ENCODE measurements at places on chromosomes 11 and 22.

DNA sequence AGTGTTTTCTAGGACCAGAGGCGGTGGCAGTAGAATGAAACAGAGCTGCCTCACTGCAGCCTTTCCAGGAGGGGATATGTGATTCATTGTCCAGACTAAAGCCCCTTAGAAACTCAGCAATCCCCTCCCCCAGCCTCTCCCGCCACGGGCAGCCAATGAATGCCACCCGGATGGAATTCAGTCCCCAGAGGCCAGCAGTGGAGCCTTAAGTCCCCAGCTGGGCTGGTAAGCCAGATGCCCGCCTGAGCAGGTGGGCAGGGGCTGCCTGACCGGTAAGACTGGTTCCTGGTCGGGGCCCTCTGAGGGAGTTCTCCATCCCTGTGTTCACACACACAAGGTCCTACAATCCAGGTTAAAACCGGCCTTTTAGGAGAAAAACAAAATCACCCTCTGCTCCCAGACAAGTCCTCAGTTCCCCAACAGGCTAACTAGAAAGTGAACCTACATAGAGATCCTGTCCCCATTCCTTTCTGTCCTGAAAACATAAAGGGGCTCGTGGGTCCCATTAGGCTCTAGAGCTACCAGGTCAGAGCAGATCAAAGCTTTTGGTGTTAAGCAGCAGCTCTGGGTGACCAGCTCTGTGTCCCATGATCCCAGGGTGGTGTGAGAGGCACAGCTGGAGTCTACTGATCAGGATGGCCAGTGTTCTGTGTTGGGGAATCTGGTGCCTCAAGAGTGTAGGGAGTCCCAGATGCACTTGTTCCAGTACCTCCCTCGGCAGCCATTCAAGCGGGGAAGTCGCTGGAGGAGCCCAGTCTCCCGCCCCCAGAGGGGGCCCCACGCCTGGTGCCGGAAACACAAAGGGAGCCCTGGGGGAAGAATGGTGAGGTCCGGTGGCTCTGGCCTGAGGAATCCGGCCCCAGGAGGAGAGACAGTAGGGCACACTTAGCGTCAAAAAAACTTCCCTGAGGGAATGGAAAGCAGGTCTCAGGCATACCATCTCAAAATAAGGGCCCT is 2.6 kb downstream of the PATZ1 start:
- DNase-seq, result no peak

DNA sequence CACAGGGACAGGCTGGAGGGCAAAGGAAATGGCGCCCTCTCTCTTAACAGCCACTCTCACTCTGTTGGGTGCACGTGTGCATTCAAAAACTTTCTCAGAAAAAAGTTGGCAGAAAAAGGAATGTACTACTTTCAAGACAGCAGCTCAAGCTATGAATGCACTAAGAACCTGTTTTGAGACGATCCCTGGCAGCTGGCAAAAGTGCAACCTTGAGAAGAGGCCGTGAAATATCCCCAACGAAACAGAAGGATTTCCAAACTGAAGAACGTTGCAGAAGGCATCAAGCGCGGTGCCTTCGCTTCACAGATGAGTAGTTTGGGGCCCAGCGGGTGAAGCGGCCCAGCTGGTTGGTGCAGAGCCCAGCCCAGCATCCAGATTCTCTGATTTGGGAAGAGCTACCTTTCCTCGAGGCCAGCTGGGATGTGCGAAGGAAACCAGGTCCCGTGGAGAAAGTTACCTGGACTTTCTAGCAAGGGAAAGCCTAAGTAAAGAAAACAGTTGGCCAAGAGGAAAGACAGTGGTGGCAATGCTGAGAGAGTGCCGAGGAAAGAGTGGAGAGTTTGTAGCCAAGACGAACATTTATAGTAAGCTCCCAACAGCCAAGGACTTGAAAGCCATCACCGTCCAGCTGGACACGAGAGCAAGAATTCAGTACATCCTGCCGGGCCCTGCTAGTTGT is 16.3 kb downstream of the IFT27 start:
- DNase-seq, result no peak

DNA sequence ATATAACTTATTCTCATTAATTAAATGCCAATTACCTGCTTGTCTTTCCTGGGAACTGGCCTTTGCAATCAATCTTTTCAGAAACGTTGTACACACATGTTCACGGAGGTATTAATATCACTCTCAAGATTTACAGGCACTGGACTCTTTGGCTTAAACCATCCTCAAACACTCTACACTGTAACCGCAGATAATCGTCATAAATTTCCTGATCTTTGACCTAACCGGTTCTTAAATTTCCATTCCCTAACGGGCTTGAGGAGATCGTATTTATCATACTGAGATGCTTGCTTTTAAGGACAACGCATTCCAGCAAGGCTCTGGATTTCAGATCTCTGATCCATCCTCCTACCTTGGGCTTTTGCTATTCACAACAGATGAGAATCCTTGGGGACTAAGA is 72.8 kb downstream of the ARL14EP start:
- no peak for DNase-seq

DNA sequence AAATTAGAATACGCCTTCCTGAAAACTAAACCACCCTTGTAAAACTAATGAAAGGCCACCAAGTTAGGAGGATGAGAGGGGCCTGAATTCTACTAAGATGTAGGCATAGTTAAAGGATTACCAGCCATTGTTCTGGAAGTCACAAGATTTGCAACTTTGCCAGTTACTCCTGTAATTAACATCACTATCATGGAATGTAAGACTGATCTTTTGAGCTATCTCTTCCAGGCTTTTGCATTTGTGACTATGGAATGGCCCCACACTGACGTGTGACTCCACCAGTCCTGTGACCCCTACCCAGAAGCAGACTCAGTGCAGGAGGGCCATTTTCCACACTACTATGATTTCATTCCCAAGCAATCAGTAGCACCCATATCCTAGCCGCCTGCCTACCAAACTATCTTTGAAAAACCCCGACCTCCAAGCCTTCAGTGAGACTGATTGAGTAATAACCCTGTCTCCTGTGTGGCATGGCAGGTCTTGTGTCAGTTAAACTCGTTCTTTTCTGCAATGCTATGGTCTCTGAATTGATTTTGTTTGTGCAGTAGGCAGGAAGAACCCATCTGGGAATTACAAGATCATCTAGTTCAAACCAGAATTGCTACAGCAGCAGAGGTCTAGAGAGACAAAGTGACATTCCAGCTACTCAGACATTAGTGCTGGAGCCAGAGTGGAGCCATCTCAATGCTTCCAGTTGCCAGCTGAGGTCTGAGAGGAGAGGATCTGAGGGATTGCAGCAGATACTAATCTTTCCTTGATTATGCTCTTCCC is 1.9 kb upstream of the CTSF start:
- DNase-seq, result no peak

- no peak for DNase-seq
Observed at GRCh38 chr22:33920197-33920540, at the start of gene LARGE1. LARGE1 (minus strand) TSS chr22:33920476.

- no peak for DNase-seq
Observed at GRCh38 chr22:38244106-38244505, 28.7 kb downstream of the TMEM184B start.

DNA sequence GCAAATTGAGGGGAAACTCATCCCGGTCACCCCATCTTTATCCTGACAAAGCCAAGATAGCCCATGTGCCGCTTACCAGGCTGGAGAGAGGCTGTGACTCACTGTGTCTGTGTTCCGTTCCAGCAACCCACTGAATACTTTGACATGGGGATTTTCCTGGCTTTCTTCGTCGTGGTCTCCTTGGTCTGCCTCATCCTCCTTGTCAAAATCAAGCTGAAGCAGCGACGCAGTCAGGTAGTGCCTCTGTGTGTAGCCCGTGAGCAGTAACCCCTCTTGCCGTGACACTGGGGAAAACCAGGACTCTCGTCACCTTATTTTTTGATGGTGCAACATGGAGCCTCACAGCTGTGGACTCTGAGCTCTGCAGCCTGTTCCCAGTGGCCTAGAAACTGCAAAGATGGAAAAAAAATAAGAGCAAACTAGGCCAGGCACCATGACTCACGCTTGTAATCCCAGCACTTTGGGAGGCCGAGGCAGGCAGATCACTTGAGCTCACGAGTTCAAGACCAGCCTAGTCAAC is 16.9 kb downstream of the C22orf31 start:
- no peak for DNase-seq

GRCh38 chr11:96035031-96035739 is 111.3 kb upstream of the MTMR2 start:
- DNase-seq, result no peak

- no peak for DNase-seq
Observed at GRCh38 chr11:68375337-68375736, 62.9 kb downstream of the LRP5 start.

- no peak for DNase-seq
Observed at GRCh38 chr11:63834535-63835157, 4.3 kb upstream of the MARK2 start.

DNA sequence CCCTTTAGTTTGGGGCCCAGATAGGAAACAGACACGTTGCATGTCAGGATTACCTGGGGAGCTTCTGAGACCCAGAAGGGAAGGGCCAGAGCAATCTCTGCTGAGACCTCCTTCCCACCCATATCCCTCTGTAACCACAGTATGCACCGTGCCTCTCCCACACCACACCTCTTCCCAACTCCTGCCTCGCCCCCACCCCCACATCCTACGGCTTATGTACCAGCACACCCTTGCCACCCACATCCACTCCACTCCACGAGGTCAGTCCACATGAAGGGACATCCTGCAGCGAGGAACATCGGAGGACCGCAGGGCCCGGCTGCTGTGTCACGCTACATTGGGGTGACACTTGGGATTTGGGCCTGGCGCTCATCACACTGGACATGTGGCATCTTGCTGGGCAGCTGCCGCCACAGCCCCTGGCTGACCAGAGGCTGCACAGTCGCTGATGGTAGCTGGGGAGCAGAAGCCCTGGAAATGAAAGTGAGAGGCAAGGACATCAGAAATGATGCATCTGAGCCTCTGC is 118.3 kb upstream of the LMO1 start:
- DNase-seq, result no peak

GRCh38 chr11:58503361-58503856 is 4.5 kb downstream of the OR5B21 start:
- DNase-seq, result no peak

DNA sequence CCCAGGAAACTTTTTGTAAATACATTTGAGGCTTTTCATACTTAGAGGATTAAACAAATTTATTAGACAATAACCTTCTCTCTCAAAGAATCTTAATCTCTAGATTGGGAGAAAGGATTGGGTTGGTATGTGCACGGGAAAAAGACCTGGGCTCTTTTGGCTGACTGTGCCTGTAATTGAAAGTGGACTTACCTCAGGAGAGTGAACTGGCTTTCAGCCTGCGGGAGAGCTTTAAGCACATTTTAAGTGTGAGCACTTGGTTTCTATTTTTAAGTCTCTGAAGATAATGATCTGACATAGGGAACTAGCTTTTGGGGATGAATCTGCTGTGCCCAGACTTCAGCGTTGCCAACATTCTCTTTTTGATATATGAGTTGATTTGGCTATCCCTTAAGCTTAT is 35.8 kb downstream of the UVRAG start:
- DNase-seq, result no peak

GRCh38 chr11:92536883-92537282 is 312.3 kb downstream of the FAT3 start:
- no peak for DNase-seq

DNA sequence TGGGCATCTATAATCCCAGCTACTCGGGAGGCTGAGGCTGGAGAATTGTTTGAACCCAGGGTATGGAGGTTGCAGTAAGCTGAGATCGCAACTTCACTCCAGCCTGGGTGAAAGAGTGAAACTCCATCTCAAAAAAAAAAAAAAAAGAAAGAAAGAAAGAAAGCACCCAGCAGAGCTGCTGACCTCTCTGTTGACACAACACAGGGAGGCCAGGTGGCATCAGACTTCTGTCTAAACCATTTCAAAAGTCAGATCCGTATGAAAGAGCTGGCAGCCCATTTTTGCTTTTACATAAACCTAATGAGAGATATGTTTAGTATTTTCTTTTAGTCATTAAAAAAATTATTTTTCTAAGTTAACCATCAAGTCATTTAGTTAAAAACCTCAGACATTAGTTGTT is 64.4 kb upstream of the RRM1 start:
- no peak for DNase-seq

GRCh38 chr11:4619514-4619913 is 11.5 kb upstream of the TRIM68 start:
- no peak for DNase-seq

DNA sequence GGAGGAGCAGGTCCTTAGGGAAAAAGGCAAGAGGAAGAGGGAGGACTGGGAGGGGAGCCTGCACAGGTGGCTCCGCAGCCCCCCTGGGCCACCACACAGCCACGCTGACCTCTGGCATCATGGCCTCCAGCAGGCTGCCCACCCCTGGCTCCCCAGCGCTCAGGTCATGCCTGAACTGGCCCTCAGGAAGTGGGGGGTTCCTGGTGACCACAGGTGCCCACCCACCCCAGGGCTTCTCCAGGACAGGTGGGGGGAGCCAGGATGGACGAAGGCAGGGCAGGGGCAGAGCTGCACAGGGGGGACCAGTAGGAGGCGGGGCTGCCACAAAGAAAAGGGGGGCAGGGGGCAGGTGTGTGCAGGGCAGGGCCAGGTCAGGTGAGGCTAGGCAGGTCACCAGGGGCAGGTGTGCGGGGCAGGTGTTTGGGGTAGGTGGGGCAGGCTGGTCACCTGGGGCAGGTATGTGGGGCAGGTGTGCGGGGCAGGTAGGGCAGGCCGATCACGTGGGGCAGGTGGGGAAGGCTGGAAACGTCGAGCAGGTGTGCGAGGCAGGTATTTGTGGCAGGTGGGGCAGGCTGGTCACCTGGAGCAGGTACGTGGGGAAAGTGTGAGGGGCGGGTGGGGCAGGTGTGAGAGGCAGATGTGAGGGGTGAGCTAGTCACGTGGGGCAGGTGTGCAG is 997 bp downstream of the DEAF1 start:
- DNase-seq, result no peak

DNA sequence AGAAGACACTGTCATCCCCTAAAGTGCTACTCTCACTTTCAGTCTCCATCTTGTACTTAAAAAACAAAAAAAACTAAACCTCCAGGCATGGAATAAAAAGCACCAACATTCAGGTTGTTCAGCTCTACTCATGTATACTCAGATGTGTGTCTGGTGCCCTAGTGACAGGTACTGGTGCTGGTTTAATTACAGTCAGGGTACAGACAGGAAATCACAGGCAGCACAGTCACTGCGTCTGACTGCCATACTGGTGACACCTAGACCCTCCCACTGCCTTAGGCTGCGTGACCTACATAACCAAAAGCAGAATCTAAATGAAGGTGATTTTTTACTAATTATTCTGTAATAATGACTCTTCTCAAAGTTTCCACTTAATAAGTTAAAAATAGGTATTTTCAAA is at the start of gene ARHGAP32:
ARHGAP32 (minus strand) TSS at position 176 of the 400 bp plus-strand sequence; CDS start at position 49, 127 bp downstream.
- DNase-seq, result no peak

GRCh38 chr22:17155941-17156340 is 3.1 kb downstream of the HDHD5 start:
- DNase-seq, result no peak

All from CD4-positive, alpha-beta T cell treated with Interleukin-4 for 4 hours (primary cell).